CD8-positive, alpha-beta memory T cell (primary cell): ENCODE measurements at places on chromosomes 3 and 15.

DNA sequence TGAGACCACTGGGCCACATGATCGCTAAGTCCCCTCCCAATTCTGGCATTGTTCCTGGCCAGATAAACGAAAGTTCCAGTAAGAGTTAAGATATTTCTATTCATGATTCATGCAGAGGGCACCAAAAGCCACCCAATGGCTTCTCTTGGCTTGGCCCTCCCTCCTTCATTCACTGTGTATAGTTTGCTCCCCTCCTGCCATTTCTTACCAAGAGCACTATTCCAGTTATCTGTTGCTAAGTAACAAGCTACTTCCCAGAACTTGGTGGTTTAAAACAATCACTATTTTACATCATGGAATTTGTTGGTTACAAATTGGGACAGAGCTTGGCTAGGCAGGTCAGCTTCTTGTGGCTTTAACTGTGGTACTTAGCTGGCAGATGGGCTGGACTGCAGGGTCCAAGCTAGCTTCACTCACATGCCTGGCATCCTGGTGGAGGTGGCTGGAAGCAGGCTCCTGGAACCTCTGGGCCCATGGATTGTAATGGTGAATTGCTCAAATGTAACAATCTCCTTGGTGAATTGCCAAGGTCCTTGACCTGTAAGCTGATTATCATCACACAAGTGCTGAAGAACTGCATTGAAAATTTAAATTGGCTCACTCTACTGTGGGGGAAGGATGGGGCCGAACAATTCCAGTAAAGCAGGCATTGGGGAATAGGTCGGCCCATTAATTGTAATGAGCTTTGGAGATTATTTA lies 16.6 kb downstream of the EAF1 start:
- no peak for DNase-seq

DNA sequence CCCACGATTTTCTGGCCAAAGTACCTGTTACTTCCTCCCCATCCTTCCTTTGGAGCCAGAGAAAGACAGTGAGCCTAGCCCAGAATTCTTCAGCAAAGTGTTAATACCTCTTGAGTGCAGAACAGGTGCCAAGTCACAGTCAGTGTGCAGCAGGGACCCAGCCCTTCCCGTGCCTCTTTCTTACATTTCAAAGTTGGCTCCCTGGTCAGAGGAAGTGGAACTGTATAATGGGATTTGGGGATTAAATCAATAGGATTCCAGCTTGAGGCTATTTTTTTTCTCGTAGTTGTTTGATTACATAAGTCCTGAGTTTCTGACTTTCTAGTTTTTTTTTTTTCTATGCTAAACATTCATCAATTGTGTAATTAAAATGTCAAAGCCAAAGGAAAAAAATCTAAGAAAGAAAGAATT lies 52.6 kb upstream of the ABHD10 start:
- no peak for DNase-seq

GRCh38 chr3:197392961-197393360 lies 94.5 kb upstream of the DLG1 start:
- no peak for DNase-seq

DNA sequence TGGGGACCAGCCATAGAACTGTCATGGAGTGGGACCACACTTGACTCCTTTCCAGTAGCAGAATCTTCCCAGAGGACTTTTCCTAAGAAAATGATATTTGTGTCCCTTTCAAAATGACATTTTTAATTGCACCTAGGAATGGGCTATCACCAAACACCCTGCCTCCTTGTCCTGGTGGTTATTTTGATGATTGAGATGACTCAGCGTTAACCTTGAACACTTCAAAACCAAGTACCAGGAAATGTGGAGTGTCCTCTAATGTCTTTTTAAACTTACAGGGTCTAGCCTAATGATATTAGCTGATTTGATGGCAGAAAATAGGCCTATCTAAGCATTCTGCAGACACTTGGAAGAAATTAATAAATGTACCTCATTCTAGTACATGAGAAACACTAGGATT lies 90.7 kb downstream of the HHLA2 start:
- no peak for DNase-seq

DNA sequence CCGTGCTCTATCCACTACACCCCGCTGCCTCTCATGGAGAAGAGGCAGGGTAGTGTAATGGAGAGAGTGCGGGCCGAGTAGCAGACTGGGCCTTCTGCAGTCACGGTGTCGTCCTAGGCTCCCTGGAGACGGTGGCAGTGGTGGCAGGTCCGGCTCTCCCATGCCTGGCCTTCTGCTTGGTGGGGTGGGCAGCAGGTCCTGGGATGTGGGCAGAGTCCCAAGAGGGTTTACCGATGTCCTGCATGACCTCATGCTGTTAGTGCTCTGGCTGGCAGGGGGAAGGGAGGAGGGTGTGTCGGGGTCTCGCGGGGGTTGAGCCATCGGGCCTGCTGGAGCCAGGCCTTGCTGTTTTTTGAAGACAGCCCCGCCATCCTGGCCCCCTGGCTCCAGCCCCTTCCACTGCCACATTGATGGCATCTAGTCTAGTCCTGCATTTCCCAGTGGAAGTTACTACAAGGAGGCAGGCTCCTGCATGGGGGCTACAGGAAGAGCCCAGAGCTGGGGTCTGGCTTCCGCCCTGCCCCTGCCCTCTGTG lies 73.6 kb upstream of the SEC13 start:
- no peak for DNase-seq
